ENCODE measurements at places on chromosomes 3 and 15.

GRCh38 chr3:131350506-131350905 is 31.1 kb upstream of the NUDT16 start:
- peak; percentile 55 for DNase-seq

- peak; percentile 21 for DNase-seq
Observed at GRCh38 chr3:42755681-42756578, 17.1 kb downstream of the CCDC13 start.

DNA sequence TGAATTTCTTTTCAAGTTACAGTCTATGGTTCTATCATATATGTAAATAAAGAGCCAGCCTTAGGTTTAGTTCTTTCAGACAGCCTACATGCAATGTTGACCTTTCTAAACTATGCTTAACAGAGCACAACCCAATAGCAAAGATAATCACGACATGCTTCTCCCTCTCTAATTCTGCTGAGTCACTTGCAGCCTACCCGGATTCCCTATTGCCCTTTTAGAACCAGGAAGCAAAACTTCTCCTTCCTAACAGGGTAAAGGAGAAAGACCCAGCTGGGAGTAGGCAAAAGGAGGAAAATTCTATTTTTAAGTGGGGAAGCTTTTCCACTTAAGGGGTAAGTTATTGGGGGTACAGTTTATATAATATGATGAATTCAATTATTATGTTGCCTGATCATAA is 79.3 kb downstream of the SLC7A14 start:
- peak; percentile 50 for DNase-seq

DNA sequence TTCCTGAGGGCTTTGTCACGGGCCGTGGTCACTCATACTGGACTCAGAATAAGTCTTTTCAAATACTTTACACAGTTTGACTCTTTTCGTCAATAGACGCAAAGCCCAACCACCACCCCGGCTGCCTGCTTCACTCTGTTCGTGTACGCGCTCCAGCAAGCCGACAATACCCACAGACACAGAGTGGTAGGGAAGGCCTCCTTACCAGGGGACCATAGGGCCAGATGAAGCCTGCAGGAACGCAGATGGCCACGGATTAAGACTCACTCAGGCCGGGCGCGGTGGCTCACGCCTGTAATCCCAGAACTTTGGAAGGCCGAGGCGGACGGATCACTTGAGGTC is 29.7 kb downstream of the EFCAB12 start:
- no peak for DNase-seq

Measured in fibroblast of upper back skin (primary cell).